ENCODE measurements at places on chromosomes 1 and 21.

- H3K4me1 ChIP-seq, result peaks cover 13% of the 10 kb centered on the region
- DNase-seq, result no peak
- H3K4me3 ChIP-seq, result no peak overlapping the region
- H3K36me3 ChIP-seq, result no peaks in the 10 kb centered on the region
Measured at GRCh38 chr1:119747451-119747850, 21.3 kb downstream of the HMGCS2 start.

- no peaks in the 10 kb centered on the region for H3K4me1 ChIP-seq
- H3K36me3 ChIP-seq, result no peaks in the 10 kb centered on the region
- no peak for DNase-seq
- H3K27me3 ChIP-seq, result no peaks in the 10 kb centered on the region
- no peak overlapping the region for H3K4me3 ChIP-seq
Measured at GRCh38 chr1:37108596-37109188, 74.4 kb upstream of the GRIK3 start.

DNA sequence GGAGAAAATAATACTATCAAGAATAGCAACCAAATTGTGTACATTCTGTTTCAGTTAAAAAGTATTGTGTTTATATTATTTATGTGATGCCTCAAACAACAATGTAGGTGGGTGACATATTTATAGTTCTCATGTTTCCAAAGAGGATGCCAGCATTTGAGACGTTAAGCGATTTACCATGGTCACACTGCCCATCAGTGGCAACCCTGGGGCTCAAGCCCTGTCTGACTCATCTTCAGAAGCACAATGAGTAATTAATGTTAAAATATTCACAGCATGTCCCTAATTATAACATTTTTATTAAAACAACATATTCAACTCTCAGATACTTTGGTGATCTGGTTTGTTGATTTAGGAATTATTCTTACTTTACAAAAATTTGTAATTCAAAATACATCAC lies 409.4 kb downstream of the BRINP3 start:
- no peaks in the 10 kb centered on the region for H3K4me1 ChIP-seq
- no peak overlapping the region for H3K4me3 ChIP-seq
- no peaks in the 10 kb centered on the region for H3K36me3 ChIP-seq
- no peaks in the 10 kb centered on the region for H3K27me3 ChIP-seq
- DNase-seq, result no peak

- no peak overlapping the region for H3K4me3 ChIP-seq
- H3K27me3 ChIP-seq, result no peaks in the 10 kb centered on the region
- H3K27ac ChIP-seq, result no peak overlapping the region
- 0 out of 2 replicates have a peak, but pooled peaks cover 3% of the 10 kb centered on the region for H3K4me1 ChIP-seq
Measured at GRCh38 chr1:223203034-223203408, 60.0 kb upstream of the TLR5 start.

DNA sequence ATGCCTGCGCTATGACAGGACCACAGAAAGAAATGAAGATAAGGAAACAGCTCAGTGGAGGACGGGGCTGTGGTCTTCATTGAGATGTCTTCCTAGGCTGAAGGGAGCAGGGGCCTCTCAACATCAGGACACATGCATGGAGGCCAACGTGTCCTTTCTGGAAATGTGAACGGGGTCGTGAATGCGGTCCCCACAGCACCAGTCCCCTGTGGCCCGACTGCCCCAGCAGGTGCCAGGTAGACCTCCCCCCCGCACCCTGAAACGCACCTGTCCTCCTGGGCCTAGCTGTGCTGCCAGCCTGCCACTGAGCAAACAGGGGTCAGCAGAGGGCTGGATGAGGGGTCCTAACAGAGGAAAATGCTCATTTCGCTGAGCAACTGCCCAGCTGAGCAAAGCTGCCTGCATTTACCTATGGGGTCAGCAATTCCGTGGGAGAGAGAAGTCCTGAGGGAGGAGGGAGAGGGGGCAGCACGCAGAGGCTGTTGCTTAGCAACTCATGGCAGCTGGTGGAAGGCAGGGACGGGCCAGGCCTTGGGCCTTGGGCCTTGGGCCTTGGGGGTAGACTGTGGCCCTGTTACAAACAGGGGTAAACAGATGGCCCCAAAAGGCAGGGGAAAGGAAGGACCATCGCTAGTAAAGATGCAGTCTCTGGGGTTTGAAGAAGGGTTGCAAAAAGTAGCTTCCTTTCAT lies 77.4 kb downstream of the NPHP4 start:
- no peaks in the 10 kb centered on the region for H3K27me3 ChIP-seq
- H3K4me1 ChIP-seq, result no peaks in the 10 kb centered on the region
- no peak for DNase-seq
- H3K4me3 ChIP-seq, result no peak overlapping the region
- H3K36me3 ChIP-seq, result no peaks in the 10 kb centered on the region
